ENCODE measurements at places on chromosomes 1 and 21. TPM values are rescaled to one million over a fixed set of nuclear protein-coding genes. Genes with fewer than 3 reads are reported as not detected.

DNA sequence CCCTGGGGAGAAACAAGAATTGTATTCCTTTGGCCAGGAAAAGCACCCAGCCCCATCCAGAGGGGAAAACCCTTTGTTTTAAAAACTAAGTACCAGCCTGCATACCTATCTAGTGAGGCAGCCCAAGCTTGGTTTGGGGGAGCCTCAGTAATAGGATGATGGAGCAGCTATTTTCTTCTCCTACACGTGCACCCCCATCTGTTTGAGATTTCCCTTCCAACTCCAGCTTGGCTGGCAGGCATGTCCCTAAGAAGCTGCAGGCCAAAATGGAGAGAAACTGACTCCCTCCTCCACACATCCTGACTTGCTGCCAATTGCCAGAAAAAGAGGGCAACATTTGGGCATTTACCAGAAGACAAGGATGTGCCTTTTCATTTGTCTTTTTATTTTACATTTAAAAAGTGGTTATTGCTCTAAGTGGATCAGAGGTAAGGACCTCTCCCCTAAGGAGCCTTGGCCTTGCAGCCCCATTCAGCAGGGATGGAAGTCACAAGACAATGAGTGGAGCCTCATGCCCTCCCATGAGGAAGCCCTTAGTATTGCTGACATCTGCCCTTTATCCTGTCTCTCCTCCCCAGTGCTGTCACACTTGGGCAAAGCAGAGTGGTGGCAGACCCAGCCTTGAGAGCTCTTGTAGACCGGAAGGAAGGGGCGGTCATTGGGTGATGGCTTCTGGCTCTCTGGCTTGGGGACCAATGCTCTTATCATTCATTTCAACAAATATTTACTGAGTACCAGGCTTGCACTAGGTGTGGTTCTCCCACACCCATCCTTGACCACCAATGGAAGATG, 8.6 kb downstream of the FNDC5 start:
- no peak overlapping the region for H3K4me3 ChIP-seq
- H3K4me1 ChIP-seq: no peaks in the 10 kb centered on the region
- no peaks in the 10 kb centered on the region for H3K27me3 ChIP-seq
- H3K27ac ChIP-seq: peak overlapping the region; percentile 24
- no peak for DNase-seq

DNA sequence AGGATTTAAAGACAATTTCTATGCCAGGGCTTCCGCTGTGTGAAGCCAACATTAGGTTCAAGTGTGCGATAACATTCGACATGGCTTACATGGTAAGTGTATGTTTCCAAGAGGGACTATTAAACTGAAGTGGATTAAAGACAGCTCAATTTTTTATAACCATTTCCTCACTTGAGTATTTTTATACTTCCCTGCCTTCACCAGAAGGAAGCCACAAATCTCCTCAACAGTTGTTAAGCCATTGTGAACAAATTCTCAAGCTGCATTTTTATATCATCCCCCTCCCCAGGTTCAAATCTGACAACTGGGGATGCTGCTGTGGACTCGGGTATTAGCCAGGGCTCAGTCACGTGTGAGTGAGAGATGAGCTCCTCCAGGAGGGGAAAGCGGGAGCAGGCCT, 116.3 kb downstream of the RHOU start:
- H3K27me3 ChIP-seq: peaks cover 27% of the 10 kb centered on the region
- H3K4me1 ChIP-seq: no peaks in the 10 kb centered on the region
- no peak for DNase-seq
- H3K36me3 ChIP-seq: no peaks in the 10 kb centered on the region

KCNA3 gene
- 29.5 TPM for total RNA-seq

AMY1C gene
- total RNA-seq: not detected

IL19 gene
- total RNA-seq: not detected

ADGRL2 gene
- total RNA-seq: 0.17 TPM

TEKT2 gene
- total RNA-seq: not detected

GRCh38 chr21:28640326-28640725, 352.4 kb downstream of the LTN1 start:
- H3K4me1 ChIP-seq: peaks cover 13% of the 10 kb centered on the region
- no peak for DNase-seq
- H3K4me3 ChIP-seq: no peak overlapping the region
- peaks cover 11% of the 10 kb centered on the region for H3K36me3 ChIP-seq
- no peak overlapping the region for H3K27ac ChIP-seq

DNA sequence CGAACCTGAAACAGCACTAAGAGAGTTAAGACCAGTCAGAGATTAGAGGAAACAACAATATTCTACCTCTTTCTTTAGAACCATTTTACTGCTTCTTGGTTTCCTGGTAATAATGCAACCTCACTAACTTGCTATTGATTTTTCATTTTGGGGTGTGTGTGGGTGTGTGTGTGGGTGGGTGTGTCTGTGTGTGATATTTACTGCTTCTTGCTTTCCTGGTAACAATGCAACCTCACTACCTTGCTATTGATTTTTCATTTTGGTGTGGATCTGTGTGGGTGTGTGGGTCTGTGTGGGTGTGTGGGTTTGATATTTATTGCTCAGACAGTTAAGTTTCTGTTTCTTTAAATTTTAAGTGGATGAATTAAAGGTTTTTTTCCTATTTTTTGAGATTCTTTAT, 208.8 kb downstream of the LRRC7 start:
- no peak for DNase-seq
- no peaks in the 10 kb centered on the region for H3K36me3 ChIP-seq
- H3K4me1 ChIP-seq: peaks cover 8% of the 10 kb centered on the region
- no peak overlapping the region for H3K4me3 ChIP-seq
- no peaks in the 10 kb centered on the region for H3K27me3 ChIP-seq

DNA sequence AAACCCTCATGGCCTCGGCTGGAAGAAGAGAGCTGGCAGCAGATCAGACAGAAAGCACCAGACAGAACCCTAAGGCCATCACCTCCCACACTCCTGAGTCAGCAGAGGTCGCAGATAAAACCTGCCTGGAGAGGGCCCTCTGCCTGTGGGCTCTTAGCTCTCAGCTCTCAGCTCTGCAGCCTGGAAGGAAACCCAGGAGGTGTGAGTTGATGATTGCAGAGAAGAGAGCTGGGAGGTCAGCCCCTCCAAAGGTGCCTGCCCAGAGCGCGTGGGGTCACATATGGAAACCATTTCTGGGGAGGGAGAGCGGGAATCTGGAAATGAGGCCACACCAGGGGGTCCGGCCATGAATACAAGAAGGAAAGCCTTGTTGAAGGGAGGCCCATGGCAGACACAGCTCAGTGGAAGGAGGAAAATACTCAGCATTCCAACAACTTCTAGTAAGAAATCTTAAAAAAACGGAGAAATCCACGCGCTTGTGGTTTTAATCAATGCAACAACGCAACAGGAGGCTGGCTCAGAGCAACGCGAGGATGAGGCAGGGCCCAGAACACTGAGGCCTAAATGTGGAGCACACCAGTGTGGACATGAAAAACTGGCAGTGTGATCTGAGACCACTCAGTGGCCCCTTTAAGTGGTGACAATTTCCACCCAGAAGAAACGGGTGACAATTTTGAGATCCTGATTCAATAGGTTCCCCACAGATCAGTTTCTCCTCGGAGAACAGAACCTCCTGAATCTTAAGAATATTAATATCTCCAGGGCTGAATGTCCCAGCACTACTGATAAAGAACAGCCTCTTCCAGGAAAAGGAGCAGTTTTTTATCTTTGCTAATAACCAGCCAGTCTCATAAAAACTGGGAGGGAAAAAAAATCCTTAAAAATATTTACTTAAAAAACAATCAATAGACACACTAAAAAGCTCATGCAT, 45.7 kb downstream of the PSMG1 start:
- H3K27me3 ChIP-seq: peaks cover 2% of the 10 kb centered on the region
- no peak overlapping the region for H3K27ac ChIP-seq
- no peaks in the 10 kb centered on the region for H3K4me1 ChIP-seq
- no peak overlapping the region for H3K4me3 ChIP-seq
- DNase-seq: no peak

Measured in activated CD4-positive, alpha-beta T cell treated with anti-CD3 and anti-CD28 coated beads, Interleukin-2, amount 10 ng/mL, durations not matched to agents 24 days and 14 days (primary cell).